ENCODE measurements at places on chromosomes 5 and 9. TPM values are rescaled to one million over a fixed set of nuclear protein-coding genes. Genes with fewer than 3 reads are reported as not detected.

DNA sequence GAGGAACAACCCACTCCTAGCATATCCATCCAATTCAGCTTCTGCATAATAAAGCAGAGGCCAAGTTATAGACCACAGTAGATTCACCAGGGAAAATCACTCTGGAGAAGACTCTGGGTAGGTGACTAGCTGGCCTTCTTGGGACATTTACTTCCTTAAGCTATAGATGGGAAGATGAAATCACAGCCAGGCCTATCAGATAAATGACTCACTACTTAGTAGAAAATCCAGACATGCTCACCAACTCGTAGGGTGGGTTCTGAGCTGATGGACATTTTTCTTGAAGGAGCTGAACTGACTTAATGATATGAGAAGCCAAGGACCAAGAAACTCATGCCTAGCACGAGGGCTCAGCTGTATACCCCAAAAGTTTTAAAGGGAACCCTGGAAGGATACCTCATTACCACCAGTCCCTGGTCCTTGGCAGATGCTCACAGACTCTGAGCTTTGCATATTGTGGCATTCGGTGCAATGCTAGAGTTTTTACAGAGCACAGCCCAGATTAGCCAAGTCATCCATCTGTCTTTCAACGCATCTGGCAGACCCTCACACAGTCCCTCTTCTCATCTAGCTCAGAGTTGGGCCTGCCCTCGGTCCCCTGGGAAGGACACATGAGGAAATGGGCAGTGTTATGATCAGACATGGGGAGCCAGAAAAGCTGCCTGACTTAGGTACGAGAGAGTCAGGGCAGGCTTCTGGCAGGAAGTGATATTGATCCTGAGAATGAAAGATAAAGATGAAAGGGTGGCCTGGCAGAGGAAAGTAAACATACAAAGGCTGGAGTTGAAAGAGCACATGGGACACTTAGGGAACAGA lies 15.0 kb downstream of the ACSL6 start:
- DNase-seq: no peak

DNA sequence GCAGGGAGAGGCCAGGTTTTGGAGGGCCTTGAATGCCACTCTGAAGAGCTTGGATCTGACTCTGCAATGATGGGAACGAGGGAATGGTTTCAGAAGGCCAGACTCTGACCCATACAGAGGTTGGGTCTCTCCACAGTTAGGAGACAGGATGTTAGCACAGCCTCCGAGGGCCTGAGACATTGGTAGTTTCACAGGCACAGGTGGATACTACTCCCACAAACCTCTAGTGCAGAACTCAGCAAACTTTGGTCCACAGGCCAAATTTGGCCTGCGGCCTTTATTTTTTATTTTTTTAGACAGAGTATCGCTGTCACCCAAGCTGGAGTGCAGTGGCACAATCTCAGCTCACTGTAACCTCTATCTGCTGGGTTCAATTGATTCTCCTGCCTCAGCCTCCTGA lies 2.9 kb downstream of the GNPDA1 start:
- DNase-seq: no peak

The LRRC19 gene
- not detected for total RNA-seq

The OR1L4 gene
- total RNA-seq: not detected

GRCh38 chr9:108168236-108168850 lies 678.8 kb upstream of the KLF4 start:
- DNase-seq: no peak

GRCh38 chr9:16515879-16516301 lies 354.6 kb downstream of the BNC2 start:
- no peak for DNase-seq

GRCh38 chr5:58530942-58531490 lies 39.8 kb downstream of the GAPT start:
- no peak for DNase-seq

The BRD8 gene
- total RNA-seq: 51.8 TPM

DNA sequence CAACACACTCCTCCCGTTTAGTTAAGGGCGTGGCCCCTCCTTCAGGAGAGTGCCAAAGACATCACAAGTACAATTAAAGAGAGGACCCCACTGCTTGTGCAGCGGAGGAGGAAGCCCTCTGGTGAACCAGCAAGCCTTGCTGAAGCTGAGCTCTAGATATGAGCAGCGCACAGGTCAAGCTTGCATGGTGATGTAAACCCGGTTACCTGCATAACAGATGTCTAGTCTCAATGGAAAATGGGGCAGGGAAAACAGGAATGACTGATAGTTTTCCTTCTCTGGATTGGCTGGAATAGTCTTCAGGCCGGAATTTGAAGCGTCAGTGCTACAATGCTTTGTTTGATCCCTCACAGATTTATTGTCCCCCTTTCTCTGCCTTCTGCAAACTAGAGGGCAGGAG lies 66.2 kb downstream of the MROH2B start:
- DNase-seq: no peak

DNA sequence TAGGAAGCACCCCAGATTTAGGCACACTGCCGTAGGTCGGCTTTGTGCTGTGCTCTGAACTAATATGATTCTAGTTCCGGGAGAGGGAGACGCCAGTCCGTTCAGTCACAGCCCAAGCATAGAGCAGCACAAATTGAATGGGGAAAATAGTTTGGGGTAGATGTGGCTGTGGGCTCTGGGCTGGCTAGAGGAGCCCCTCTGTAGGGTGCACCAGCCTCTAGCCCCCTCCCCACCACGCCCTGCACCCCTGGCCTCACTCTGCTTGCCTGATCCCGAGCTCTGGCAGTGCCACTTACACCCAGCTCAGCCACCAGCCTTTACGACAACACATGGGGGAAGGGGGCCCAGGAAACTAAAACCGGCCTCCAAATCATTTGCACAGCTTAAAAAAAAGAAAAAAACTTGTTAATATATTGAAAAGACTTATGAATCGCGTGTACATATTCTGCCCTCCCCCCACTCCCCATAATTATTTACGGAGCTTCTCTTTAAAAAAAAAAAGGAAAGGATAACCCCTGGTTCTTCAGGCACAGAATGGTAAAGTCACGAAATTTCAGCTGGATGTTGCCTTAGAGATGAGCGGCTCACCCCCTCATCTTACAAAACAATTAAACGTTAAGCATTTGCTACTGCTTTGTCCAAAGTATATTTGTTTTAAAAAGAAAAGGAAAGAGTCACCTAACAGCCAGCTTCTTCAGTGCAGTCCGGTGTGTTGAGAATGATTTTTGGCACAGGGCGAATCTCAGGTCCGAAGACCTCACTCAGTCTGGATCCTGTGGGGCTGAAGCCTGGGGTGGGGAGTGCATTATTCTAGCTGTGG lies 3.5 kb downstream of the LMX1B start:
- DNase-seq: no peak

GRCh38 chr5:100777680-100778300 lies 125.3 kb downstream of the ST8SIA4 start:
- no peak for DNase-seq

- DNase-seq: no peak
These were observed 270.8 kb upstream of the DAPK1 start for GRCh38 chr9:87226896-87227295.

DNA sequence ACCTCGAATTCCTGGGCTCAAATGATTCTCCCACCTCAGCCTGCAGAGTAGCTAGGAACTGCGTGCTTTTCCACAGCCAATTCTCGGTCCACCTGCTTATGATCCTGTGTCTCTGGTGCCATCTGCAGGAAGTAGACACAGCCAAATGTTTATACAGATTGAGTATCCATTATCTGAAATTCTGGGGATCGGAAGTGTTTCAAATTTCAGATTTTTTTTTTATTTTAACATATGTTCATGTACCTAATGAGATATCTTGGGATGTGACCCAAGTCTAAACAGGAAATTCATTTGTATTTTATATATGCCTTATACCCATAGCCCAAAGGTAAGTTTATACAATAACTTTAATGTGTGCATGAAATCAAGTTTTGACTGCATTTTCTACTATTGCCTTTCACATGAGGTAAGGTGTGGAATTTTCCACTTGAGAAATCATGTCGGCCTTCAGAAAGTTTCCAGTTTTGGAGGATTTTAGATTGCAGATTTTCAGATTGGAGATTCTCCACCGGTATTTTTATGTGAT lies 89.5 kb downstream of the ESM1 start:
- no peak for DNase-seq

DNA sequence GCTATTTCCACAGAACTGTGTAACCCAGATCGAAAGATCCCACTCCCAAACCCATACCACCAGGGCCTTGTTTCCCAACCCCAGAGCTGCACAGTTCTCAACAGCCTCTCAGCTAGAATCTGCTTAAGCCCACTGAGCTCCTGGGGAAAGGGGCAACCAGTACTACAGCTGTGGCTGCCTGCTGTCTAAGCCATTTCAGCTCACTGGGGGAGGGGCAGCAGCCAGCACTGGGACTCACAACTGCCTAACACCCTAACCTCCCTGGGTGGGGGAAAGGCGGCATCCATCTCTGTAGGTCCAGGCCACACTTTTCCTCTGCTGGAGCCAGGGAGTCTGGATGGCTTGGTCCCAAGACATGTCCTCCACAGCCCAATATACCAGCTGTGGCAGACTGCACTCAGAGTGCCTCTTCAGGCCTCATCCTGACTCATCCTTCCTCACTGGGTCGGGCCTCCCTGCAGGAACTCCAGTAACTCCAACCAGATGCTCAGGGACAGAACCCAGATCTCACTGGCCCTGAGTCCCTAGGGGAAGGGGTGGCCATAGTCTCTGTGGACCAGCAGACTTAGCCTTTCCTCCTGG lies 241.4 kb downstream of the HINT1 start:
- DNase-seq: no peak

DNA sequence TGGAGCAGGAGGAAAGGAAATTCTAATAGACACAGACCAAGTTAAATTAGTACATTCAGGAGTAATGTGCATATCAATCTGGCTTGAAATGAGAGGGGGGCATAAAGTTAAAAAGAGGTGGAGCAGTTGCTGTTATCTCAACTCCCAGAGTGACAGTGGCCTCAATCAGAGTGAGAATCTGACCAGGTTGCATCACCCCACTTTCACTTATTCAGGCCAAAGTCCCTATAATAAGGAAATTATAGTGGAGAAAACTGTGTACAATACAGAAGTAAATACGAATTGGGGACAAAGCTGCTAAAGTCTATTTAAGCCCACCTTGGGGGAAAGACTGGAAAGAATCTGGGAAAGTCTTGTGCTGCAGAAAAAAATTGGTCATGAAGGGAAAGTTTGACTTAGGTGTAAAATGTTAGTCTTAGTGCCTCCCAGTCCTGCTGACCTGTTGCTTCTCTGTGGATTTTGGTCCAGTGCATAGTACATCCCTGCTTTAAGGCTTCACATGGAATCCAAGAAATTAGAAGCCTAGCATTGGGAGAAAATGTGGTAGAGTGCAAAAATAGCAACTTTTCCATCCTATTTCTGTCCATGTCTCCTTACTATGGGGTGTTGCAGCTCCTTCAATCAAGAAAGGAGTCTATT lies 27.9 kb downstream of the MROH2B start:
- DNase-seq: no peak

GRCh38 chr9:95920017-95920416 lies 44.5 kb downstream of the ERCC6L2 start:
- DNase-seq: no peak

GRCh38 chr5:88664645-88665044 lies 218.3 kb downstream of the MEF2C start:
- DNase-seq: no peak

DNA sequence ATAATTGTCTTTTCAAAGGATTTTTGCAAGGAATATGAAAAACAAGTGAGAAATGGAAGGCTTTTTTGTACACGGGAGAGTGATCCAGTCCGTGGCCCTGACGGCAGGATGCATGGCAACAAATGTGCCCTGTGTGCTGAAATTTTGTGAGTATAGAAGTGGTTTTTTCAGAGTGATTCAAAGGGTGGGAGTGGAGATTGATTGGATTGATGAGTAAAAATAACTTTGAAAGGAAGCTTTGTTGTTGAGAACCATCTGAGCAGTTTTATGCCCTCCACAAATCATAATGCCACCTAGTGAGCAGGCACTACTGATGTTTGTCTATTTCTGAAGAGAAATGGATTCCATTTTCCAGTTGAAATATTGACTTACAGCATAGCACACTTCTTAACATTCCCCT lies 30.6 kb downstream of the SPINK5 start:
- no peak for DNase-seq

- DNase-seq: no peak
These were observed 20.2 kb downstream of the EEIG1 start for GRCh38 chr9:127960410-127961154.

The RGS7BP gene
- total RNA-seq: not detected

DNA sequence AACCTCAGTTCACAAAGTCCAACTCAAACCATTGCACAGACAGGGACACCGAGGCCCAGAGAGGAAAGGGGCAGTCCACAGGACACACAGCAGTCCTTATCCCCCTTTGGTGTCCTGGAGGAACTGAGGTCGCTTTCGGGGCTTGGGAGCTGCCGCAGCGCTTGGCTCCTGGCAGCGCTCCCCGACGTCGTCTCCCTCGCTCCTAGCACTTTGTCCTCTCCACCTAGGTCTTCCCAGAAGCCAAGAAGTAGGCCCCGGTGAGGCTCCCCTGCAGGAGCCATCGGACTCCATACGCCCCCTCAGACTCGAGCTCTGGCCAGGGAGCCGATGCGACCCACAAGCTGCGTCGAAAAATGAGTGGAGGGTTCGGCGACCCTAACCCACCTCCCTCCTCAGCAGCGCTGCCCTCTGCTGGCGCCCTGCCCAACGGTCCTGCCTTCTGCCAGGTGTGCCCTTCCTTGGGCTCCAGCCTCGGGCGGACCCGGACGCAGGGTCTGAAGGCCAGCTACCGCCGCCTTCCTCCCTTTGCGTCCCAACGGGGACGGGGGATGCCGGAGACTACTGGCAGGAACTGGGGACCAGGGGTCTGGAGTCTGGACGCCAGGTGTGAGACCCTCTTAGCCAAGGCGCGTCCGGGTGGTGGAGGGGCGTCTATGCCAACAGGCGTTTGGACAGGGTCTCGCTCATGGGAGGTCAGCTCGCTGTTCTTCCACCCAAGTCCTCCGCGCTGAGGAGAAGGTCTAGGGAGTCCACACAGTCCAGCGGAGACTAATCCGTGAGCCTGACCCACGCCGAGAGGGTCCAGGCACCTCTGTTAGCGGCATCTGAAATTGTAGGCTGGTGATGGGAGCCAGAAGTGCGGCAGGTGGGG lies 2.1 kb upstream of the PRDM12 start:
- no peak for DNase-seq

DNA sequence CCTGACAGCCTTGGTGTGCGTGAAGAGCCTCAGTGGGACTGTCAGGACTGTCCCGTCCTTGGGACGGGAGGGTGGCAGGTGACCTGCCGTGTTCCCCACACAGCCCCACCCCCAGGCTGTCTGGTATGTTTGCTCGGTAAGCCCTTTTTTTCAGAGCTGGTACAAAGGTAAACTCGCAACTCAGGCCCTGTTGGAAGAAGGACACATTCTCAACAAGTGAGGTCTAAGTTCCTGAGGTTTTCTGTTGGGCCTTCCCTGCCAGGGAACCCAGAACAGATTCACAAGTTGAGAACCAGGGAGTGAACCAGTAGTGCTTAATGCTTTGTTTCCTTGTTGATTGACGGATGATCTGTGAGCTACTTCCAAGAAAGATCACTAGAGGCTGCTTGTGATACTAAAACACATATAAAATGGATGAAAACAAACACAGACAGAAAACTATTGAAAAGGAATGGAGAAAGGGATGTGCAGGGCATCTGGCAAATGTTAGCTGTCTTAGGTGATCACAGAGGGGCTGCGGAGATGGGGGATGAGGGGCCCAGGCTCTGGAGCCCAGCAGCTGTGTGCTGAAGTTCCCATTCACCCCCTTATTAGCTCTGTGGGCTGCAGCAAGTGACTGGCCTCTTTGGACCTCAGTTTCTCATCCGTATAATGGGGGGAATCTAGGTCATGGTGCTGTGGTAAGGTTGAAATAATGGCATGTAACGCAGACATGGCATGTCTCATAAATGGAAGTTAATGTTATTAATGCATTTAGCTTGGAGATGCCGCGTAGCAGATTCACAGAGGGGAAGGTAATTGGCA lies 2.7 kb downstream of the NDST1 start:
- DNase-seq: no peak
